Aortic smooth muscle cell (primary cell): ENCODE measurements at places on chromosomes 7 and 10. TPM values are rescaled to one million over a fixed set of nuclear protein-coding genes. Genes with fewer than 3 reads are reported as not detected.

ICA1 gene
- 1.7 and 2.2 TPM in 2 replicates for total RNA-seq

LRRTM3 gene
- total RNA-seq, result not detected in 2 replicates

ANKRD2 gene
- total RNA-seq, result 0.50 and 1.5 TPM in 2 replicates

PIP gene
- total RNA-seq, result not detected in 2 replicates

CLRN3 gene
- not detected in 2 replicates for total RNA-seq

HOXA6 gene
- total RNA-seq, result not detected in 2 replicates

PDK4 gene
- total RNA-seq, result 3.2 and 59.5 TPM in 2 replicates
